ENCODE measurements at places on chromosomes 3 and 15.

DNA sequence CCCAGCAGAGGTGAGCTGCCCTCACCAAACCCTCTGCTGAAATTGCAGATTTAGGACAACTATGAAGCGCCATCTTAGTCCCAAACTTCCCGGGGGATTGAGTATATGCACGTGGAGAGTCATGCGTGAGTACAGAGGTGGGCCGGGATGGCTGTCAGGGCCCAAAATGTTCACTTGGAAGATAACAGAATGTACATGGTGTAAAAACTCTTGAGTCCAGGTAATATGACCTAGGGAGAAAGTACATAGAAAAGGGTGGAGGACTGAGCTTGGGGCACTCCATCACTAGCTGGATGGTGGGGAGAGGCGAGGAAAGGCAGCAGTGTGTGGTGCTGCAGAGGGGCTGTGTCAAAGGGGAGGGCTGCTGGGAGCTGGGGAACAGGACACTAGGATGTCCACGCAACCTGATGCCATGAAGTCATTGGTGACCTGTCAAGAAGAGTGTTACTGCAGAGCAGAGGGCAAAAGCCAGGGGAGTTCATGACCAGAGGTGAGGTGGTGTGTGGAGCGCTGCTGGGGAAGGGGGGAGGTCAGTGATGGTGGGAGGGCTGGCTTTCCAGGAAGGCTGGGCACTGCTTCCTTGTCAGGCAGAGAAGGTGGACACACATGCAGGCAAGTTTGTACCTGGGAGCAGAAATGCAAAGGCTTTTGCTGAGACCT, 236.2 kb upstream of the LYSMD4 start:
- no peaks in the 10 kb centered on the region for H3K36me3 ChIP-seq
- DNase-seq: no peak
- no peak overlapping the region for H3K4me3 ChIP-seq
- H3K27me3 ChIP-seq: no peaks in the 10 kb centered on the region

DNA sequence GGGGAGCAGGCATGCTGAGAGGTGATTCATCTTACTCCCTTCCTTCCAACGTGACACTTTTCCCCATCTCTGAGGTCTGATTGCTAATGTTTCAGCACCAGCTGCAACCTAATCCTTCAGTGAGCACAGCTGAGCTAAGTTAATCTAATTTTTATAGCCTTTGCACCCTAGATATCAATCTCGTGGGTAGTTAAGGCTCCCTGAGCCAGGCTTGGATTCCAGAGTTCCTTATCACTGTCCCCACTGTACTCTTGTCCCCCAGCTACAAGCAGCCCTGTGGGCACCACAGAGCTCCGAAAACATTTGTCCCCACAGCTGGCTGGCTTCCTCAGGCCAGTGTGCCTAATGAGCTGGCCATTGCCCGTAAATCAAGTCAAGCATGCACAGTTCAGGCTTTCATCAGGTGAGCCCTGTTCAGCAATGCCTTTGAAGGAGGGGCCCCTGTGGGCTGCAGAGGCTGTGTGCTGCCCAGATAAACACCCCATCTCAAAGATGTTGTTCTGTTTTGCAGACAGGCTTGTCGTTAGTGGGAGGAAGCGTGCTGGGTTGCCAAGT, 376.9 kb upstream of the RASGRP1 start:
- H3K36me3 ChIP-seq: no peaks in the 10 kb centered on the region
- no peak for DNase-seq
- H3K4me1 ChIP-seq: no peaks in the 10 kb centered on the region
- H3K27ac ChIP-seq: no peak overlapping the region

DNA sequence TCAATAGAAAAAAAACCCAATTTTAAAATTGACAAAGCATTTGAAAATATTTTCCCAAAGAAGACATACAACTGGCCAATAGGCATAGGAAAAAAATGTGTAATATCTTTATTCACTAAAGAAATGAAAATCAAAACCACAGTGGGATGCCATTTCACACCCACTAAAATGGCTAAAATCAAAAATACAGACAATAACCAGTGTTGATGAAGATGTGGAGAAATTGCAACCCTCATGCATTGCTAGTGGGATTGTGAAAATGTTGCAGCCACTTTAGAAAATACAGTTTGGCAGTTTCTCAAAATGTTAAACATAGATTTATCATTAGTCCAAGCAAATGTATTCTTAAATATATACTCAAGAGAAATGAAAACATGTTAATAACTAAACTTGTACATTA, 315.1 kb upstream of the GPR149 start:
- H3K36me3 ChIP-seq: no peaks in the 10 kb centered on the region
- no peaks in the 10 kb centered on the region for H3K4me1 ChIP-seq
- H3K27me3 ChIP-seq: no peaks in the 10 kb centered on the region
- H3K4me3 ChIP-seq: no peak overlapping the region

DNA sequence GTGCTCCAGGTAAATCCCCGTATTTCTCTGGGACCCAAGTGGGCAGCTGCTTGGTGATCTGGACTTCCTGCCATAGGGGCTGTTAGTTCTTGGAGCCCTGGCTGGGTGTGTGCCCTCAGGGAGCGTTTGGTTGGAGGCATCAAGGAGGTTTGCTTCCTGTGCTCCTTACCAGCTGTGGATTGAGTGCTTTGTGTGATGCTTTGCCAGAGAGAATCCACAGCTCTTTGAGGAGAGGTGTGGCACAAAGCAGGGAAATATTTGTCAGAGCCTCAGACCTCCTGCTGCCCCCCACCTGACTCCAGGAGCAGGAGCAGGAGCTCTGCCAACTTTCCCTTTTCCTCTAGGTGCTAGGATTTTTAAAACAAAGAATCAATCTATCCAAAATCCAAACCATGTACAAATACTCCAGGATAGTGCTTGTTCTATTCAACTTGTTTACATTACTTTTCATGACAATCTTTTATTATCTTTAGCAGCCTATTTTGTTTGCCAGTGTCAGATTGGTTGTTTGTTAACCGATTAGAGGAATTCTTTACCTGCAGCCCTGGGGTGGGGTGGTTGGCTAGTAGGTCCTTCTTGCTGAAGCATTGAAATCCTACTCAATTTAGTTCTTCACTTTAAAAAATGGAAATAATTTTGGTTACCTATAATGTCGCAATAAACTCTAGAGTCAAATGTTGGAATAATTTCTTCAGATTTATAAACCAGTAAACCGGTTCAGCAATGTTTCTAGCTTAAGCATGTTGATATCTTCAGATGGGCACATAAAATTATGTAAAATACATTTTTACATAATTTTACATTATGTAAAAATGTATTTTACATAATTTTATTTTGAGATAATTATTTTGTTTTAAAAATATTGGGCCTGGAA, 2.5 kb downstream of the CTDSPL start:
- H3K4me3 ChIP-seq: peak overlapping the region; percentile 85
- H3K27ac ChIP-seq: no peak overlapping the region
- H3K4me1 ChIP-seq: peaks cover 26% of the 10 kb centered on the region
- no peaks in the 10 kb centered on the region for H3K36me3 ChIP-seq

DNA sequence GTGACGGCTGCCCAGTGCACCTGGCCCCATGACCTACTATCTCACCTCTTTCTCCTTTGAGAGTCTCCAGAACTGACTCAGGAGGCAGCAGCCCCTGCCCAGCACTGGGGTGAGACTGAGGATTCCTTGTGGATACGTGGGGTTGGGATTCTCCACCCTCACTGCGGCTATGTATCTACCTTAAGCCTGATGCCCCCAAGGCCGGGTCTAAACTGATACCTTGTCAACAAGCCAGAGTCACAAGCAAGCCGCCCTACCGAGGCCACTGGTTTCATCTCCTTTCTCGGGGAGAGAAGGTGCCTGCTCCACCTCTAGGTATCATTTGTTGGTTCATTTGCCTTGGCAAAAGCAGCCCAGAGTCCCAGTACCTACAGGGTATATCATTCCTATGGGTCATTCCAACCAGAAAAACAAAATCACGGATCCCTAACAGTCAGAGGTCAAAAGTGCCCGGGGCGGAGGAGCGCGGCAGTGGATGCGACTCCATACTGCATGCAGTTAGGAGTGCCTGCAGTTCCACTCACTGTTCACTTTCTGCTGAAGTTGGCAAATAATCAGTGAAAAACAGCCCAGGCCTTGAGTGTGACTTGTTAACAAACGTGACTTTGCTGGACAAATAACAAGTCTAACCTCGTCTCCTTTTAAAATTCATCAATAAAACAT, 47.5 kb downstream of the ABTB1 start:
- H3K27ac ChIP-seq: no peak overlapping the region
- no peak for DNase-seq
- H3K4me1 ChIP-seq: peaks cover 3% of the 10 kb centered on the region
- no peaks in the 10 kb centered on the region for H3K36me3 ChIP-seq
- H3K4me3 ChIP-seq: no peak overlapping the region
- H3K27me3 ChIP-seq: no peaks in the 10 kb centered on the region

DNA sequence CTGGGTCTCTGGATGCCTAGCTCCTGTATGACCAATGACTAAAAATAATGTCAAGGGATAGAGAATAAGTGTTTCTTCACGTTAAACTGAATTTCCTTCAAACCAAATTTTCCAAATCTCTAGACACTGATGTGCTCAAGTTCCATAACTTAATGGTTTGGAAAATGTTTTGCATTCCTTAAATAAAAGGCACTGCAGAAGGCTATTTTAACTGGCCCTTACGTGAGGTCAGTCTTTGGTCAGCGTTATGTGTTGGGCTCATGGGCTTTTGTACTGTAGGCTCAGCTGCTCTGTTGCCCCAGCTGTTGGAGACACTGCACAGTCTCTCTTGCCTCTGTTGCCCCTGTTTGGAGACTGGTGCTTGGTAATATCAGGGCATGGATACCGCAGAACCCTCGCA, 188.5 kb downstream of the TPRG1 start:
- no peak overlapping the region for H3K27ac ChIP-seq
- no peaks in the 10 kb centered on the region for H3K27me3 ChIP-seq

DNA sequence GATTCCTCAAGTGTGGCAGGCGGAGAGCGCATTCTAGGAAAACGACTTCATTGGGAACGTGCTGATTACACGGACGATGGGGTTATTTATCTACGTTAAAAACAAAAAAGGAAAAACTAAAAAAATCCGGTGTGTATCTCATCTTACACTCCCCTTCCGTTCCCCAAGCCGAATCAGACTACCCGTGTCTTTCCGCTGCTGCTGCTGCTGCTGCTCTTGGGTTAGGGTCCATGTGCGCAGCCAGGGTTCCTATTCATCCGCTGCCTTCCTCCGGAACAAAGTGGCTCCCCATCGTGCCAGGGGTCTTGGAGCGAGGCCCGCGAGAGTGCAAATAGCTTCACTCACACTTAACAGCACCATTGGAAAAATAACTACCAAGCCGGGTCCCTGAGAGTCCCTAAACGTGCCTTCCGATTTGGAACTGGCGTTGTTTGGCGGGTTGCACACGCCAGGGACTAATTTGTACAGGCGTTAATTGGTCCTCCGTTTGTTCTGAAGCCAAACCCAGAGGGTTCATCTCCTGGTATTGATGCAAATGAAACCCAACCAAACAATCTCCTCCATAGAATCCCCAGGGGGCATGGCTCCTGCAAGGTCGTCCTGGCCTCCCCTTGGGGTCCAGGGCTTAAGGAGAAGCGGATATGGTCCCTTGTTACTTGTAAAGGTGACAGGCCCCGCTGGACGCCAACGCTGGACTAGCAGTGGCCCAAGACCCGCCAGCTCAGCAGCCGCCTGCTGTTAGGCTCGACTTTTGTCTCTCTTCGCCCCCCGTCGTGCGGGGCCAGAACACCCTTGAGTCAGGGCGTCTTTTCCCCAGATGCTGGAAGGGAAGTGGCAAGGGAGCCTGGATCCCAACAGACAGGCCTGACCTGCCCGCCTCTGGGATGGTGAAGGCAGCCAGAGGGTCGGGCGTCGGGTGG, 11.0 kb upstream of the ONECUT1 start:
- H3K4me3 ChIP-seq: peak overlapping the region; percentile 66
- no peak overlapping the region for H3K27ac ChIP-seq
- H3K27me3 ChIP-seq: peaks cover 84% of the 10 kb centered on the region
- H3K36me3 ChIP-seq: no peaks in the 10 kb centered on the region

DNA sequence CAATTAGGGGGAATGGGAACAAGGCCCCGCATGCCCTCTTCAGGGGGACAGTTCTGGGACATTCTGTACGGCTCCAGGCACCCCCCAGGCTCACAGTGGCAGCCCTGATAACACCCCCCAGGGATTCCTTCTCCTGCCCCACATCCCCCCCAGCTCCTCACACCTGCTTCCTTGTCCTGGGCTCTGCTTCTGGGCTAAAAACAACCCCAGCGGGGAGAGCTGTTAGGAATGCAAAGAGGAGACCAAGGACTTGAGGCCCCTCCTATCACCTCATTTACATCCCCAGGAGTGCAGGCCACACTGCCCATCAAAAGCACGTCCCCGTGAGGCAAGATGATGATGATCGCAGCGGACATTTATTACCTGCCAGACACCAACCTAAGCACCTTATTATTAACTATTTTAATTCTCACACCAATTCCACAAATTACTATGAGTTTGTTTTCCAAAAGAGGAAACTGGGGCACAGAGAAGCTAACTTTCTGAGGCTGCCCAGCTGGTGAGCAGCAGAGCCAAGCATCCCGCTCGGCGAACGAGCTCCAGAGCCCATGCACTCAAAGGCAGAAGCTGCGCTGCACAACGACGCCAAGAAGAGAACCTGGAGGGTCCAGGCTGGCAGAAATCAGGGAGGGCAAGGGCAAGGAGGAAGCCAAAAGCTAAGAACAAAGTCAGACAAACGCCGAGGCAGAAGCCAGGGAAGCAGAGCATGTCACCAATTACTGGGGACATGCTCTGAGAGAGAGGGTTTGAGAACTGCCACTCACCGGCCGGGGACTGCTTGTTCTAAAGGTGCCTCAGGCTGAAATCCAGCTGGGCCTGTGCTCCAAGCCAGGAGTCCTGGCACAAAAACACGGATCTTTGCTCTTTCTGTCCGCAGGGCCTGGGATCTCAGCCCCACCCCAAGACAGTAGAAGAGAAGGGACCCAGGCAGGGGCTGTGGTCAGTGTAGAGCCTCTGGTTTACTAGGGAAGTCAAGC, 76.2 kb upstream of the NSMCE3 start:
- H3K27me3 ChIP-seq: no peaks in the 10 kb centered on the region
- no peaks in the 10 kb centered on the region for H3K36me3 ChIP-seq
- H3K4me1 ChIP-seq: peaks cover 25% of the 10 kb centered on the region

GRCh38 chr15:34055868-34056595, 17.0 kb upstream of the AVEN start:
- H3K27me3 ChIP-seq: no peaks in the 10 kb centered on the region
- no peaks in the 10 kb centered on the region for H3K4me1 ChIP-seq
- H3K4me3 ChIP-seq: no peak overlapping the region

- no peaks in the 10 kb centered on the region for H3K4me1 ChIP-seq
- H3K27me3 ChIP-seq: no peaks in the 10 kb centered on the region
- DNase-seq: no peak
- H3K36me3 ChIP-seq: no peaks in the 10 kb centered on the region
- no peak overlapping the region for H3K27ac ChIP-seq
- H3K4me3 ChIP-seq: no peak overlapping the region
These were observed 3.8 kb downstream of the DNAJB8 start for GRCh38 chr3:128462931-128463330.

GRCh38 chr3:101972430-101973162, 123.3 kb downstream of the NFKBIZ start:
- H3K4me3 ChIP-seq: no peak overlapping the region
- no peaks in the 10 kb centered on the region for H3K36me3 ChIP-seq
- no peaks in the 10 kb centered on the region for H3K27me3 ChIP-seq
- DNase-seq: no peak
- H3K27ac ChIP-seq: no peak overlapping the region

Data from GM23338 (cell line).